ENCODE measurements at places on chromosomes 7 and 10.
A peak's percentile ranks its signal among the peaks of the same experiment; 100 is the strongest.

DNA sequence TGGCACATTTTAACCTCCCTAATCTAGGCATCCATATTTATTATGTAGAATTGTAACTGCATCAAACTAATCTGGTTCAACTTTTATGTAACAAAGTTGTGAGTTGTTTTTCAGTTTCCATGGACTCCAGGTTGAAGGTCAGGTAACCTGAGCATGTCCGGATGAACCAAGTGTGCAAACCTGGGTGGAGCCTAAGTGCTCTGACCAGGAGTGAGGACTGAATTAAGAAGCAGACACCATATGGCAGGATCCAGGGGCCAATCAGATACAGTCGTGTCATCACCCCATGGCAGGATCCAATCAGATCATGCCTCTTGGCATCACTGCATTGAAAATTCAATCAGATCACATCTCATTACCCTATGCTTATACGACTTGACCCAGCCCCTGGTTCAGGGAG lies 41.2 kb upstream of the PHYHIPL start:
- no peak for DNase-seq

GRCh38 chr7:102473271-102473991 lies 5.3 kb downstream of the POLR2J start:
- DNase-seq = no peak

DNA sequence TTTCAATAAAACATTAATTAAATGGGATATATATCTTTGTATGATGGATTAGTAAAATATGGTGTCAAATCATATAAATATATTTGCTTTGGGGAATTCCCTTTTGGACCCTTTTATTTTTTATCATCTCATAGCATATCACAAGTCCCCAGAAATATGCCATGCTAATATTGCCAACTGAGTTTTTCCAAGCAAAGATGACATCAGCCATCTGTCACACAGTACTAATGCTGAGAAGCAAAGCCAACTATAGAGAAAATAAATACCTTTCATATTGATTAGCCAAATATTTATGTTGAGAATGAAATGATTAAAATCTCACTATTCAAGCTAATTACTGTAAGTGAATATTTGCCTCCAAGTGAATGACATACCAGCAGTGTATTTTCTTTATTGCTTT lies 575.3 kb downstream of the ETV1 start:
- no peak for DNase-seq

DNA sequence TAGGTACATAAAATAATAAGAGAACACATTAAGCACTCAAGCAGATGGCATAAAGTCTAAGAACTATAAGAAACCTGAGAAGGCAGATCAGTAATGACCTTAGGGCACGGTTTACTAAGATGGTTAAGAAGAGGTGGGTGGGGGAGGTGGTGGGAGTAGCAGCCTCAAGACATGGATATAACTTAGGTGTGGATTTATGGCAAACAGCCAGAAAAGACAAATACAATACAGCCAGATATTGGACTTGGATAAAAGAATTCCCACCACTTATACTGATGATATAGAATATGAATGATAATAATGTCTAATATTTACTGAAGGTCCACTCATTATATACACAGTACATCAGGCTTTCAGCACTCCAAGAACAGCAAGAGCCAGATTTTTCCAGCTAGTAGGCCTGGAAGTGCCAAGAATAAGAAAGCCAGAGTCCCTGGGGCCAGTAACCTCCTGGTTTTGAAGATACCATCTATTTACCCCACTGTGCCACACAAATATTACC lies 11.9 kb downstream of the DPY19L1 start:
- DNase-seq = no peak

- no peak for DNase-seq
Measured at GRCh38 chr10:124696446-124697392, 47.5 kb downstream of the FAM53B start.

- peak; percentile 49 for DNase-seq
Measured at GRCh38 chr7:26153823-26154783, 2.1 kb downstream of the NFE2L3 start.

DNA sequence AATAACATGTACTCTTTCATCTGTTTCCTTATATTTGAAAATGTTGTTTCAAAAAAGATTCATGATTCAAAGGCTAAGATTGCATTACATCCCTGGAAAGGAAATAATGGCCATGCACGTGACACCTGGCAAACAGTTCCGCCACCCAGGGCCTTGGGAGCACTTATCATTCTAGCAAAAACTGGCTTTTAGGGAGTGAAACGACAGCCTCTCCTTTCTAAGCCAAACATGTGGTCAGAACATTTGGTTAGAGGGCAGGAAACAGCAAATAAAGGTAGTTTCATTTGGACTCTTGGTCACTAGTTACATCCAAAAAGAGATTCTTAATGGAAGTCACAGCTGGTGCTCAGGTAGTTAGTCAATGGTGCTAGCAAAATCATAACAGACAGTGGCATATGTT lies 83.5 kb downstream of the FAS start:
- DNase-seq = no peak

DNA sequence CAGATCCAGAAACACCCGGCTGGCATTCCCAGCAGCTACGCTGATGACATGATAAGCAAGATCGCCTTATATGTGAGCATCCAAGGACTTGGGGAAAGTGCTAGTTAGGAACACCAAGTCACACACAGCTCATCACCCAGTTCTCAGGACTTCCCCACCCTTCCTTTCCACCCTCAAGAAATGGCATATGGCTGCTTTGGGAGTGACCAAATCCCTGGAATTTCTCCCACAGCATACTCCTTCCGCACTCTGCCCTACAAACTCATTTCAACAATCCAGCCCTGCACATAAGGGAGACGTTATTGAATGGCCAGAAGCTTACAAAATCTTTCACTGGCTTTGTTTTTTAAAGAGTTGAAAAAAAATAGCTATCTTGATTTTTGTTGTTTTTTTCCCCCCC lies 4.2 kb downstream of the ITIH5 start:
- DNase-seq = no peak

GRCh38 chr7:128025819-128026218 lies 5.4 kb downstream of the LRRC4 start:
- DNase-seq = no peak

GRCh38 chr10:80530251-80530650 lies 7.5 kb upstream of the SH2D4B start:
- peak; percentile 67 for DNase-seq

DNA sequence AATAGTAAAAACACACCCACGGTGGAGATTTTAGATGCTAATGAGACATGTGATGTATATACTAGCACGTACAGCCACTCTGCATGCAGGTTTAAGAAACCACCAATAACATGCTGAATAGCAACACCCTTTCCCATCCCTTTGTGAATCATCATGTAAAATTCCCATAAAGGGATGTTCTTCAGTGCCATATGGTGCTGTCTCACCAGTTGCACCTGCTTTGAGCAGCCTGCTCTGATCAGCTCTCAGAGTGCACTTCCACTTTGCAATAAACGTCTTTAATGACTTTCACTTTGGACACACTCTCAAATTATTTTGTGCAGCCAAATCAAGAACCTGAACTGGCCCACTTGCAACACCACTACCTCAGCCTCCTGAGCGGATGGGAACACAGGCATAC lies 615.0 kb downstream of the ANKRD7 start:
- DNase-seq = no peak

- no peak for DNase-seq
Measured at GRCh38 chr7:149277871-149278270, 15.9 kb downstream of the ZNF783 start.

DNA sequence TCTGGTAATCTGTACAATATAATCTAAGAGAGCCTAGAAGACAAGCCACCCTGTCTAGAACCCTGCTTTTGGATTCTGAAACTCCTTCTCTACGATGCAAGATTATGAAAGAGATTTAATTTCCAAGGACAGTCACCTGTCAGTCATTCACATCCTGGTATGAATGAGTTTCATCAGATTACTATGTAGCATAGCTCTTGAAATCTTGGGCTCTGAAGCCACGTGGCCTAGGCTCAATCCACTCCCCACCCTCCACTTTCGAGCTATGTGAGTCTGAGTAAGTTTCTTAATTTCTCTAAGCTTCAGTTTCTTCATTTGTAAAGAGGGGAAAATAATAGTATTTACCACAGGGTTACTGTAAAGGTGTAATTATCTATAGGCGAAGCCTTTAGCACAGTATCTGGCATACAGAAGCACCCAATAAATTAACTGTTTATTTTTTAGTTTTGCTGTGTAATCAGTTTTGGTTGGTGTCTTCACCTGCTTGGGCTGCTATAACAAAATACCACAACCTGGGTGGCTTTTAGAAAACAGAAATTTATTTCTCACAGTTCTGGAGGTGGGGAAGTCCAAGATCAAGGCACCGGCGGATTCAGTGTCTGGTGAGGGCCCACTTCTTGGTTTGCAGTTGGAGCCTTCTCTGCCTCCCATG lies 71.3 kb downstream of the MYOF start:
- no peak for DNase-seq

- no peak for DNase-seq
Measured at GRCh38 chr7:43905209-43905946, 1.0 kb downstream of the URGCP start.

GRCh38 chr10:125562737-125563136 lies 120.2 kb downstream of the TEX36 start:
- DNase-seq = no peak

GRCh38 chr7:139294241-139294640 lies 46.9 kb upstream of the FMC1 start:
- DNase-seq = no peak

- no peak for DNase-seq
Measured at GRCh38 chr7:75961218-75961617, 33.2 kb downstream of the TMEM120A start.

DNA sequence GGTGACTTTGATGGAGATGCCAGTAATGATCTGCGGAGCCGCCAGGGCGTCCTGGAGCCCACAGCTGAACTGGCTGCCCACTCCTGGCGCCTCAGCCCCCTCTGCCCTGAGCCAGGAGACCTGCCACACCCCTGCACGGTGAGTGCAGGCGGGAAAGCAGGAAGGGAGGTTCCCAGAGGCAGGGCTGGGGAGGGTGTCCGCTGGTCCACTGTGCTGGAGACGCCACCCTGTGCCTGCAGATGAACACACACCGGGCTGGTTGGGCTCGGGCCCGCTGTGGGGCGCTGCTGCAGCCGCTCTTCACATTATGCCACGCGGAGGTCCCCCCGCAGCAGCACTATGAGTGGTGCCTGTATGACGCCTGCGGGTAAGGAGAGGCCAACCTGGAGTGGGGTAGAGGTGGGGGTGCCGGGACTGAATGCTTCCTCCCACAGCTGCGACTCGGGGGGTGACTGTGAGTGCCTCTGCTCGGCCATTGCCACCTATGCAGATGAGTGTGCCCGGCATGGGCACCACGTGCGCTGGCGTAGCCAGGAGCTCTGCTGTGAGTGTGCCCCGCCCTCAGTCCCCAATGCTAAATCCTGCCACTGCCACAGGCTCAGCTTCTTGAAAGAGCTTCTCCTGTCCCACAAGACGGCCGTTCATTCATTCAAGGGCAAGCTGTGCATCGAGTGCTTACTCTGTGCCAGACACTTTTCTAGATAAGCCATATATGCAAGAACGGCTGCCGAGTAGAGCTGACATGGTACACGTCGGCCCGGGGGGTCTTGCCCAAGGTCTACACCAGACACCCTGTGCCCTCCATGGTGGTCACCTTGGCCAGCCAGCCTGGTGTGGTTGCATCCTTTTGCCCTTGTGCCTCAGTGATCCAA lies 14.3 kb upstream of the ZNF467 start:
- DNase-seq = peak; percentile 67

- no peak for DNase-seq
Measured at GRCh38 chr10:23676296-23676695, 237.4 kb downstream of the OTUD1 start.

- no peak for DNase-seq
Measured at GRCh38 chr10:475709-476454, 213.6 kb downstream of the DIP2C start.

DNA sequence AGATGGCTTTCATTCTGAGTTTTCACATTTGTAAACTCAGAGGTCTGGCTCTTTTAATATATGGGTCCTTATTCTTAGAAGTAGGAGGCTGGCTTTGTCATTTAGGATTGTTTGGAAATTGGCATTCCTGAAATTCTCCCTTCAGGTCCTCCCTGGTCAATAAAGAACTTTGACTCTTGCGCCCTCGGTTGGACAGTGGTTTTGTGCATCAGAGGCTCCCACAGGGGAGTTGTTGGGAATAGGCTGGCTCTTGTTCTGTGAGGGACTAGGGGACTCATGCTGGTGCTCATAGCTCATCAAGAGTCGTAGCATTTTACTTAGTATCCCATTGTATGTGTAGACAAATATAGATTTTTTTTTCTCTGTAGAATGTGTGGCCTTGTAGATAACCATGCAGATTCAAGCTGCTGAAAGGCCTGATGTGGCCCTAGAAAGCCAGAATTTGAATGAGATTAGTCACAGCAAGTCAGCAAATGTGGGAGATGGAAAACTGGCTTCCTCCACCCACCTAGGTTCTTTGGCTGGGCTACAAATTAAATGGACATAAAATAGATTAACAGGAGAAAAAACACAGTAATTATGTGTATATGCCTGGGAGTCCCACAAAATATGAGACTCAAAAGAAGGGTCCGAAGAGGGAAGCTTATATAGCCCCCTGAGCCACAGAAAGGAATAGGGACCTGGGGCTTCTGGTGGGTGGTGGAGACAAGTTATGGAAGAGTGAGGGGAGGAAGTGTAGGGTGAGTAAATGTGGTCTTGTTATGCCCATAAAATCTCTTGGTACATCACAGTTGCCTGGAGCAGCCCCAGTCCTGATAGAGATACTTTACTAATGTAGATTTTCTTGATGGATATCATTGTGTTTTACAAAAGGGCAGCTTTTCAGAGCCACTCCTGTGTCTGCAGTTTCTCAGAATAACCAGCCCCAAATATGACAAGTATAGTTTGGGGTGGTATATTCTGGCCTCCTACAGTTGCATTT lies 94.6 kb upstream of the BTBD16 start:
- DNase-seq = no peak

DNA sequence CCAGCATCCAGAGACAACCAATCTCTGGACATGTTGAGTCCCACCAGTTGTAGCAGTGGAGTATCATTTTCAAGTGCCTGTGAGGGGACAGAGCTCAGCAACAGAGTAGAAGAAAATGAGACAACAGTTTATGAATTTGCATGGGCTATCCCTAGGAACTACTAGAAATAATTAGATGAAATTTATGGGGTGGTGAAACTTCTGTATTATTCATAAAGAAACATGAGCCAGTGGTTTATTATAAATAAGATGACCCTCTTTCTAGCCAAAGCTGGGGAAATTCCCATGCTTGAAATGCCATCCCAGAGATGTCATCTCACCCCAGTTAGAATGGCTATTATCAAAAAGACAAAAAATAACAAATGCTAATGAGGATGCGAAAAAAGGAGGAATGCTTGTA lies 55.1 kb upstream of the ITGB8 start:
- no peak for DNase-seq

GRCh38 chr7:66505531-66506451 lies 122.9 kb upstream of the KCTD7 start:
- peak; percentile 46 for DNase-seq

GRCh38 chr10:44313761-44314165 lies 71.1 kb downstream of the CXCL12 start:
- DNase-seq = no peak

Data from NB4 (cell line).